ENCODE measurements at places on chromosomes 16 and 17.

- DNase-seq = no peak
These were observed 306.3 kb downstream of the CNTNAP4 start for GRCh38 chr16:76583466-76583865.

DNA sequence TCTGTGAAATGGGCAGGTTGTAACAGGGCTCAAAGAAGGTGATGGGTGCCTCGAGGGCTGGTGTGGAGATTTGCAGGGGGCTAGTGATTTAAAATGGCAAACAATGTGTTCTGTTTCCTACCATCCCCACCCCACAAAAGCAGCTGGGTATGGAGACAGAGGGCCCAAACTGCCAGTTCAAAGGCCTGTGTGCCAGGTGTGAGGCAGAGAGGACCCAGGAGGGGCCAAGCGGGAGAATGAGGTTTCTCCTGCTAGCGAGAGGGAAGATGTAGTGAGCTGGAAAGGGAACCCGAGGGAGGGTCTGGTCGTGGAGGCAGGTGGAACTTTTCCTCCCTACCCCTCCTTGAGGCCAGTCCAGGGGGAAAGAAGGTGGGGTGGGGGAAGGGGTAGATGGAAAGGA is 39.4 kb downstream of the LAT start:
- DNase-seq = no peak

- no peak for DNase-seq
These were observed 19.9 kb upstream of the PLLP start for GRCh38 chr16:57304169-57305061.

DNA sequence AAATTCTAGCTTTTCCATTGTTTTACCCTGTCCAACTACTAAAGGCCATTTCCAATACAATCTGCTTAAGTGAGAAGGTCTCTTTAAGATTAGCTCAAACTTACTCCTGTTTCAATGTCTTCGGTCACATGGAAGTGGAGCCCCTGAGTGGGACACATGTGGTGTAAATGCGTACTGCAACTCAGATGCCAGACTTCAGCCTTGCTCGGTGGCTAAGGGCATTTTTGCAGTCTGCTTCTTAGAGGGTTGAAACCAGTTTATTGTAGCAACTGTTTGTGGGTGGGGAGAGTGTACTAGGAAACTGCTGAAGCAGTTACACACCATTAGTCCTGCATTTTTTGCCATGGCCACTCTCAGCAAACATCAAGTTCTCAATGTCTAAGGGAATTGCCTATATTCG is 140.6 kb downstream of the PARN start:
- DNase-seq = no peak

GRCh38 chr17:80591788-80592187 is 47.1 kb downstream of the RPTOR start:
- DNase-seq = no peak

- DNase-seq = no peak
These were observed 218.6 kb downstream of the PRKCA start for GRCh38 chr17:66520999-66521398.

DNA sequence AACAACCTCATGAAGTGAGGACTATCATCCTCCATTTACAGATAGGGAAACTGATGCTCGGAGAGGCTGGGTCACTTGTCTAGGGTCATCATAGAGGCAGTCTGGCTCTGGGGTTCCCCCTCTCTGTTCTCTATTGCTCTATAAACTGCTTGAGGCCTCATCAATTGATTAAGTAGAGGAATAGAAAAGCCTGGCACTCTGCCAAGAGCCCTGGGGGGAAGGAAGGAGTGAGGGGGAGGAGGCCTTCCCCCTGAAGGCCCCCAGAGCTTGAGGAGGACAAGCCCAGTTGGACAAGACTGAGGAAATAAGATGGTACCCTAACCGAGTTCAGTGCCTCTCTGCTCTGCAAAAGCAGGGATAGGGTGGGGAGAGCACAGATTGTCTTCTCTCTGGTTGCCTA is 21.0 kb downstream of the SDK2 start:
- no peak for DNase-seq

GRCh38 chr17:41549596-41550039 is 21.5 kb upstream of the KRT19 start:
- DNase-seq = no peak

DNA sequence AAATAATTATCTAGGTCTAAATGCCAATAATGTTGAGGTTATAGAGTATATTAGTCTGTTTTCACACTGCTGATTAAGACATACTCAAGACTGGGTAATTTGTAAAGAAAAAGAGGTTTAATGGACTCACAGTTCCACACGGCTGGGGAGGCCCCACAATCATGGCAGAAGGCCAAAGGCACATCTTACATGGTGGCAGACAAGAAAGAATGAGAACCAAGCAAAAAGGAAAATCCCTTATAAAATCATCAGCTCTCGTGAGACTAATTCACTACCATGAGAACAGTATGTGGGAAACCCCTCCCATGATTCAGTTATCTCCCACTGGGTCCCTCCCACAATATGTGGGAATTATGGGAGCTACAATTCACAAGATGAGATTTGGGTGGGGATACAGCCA is 2.9 kb upstream of the KATNB1 start:
- no peak for DNase-seq

DNA sequence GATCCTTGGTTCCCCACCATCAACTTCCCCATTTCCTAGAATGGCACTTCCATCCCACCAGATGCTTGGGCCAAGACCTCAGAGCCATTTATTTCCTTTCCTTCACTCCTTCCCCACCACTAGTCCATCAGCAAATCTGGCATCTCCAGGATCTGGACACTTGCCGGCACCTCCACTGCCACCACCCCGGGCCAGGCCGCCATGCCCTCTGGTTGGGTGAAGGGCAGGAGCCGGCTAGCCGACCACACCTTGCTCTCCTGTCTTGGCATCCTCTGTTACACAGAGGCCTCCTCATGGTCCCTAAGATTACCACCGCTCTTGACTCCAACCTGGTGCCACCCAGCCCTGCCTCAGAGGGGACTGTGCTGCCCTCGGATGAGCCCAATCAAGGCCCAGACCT is 104.5 kb downstream of the RMI2 start:
- DNase-seq = no peak

GRCh38 chr16:88545781-88546180 is 24.4 kb upstream of the ZC3H18 start:
- DNase-seq = no peak

DNA sequence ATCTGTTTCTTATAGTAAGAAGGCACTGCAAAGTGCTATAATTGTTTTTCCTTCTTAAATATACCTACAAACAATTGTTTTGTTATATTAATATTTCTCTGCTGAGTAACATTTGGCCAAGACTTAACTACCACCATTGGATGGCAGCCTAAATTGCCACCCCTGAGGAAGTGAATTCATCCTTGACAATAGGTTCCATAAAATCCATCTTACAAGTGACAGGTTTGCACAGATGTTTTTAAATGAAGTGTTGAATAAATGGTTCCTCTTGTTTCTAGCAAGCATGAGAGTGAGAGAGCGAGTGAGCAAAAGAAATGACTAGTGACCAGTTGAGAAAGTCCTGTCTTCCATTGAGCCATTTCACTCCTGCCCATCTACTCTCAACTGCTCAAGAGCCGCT is 8.3 kb upstream of the MPHOSPH6 start:
- DNase-seq = no peak

- DNase-seq = no peak
These were observed 1343.6 kb downstream of the TP53TG3F start for GRCh38 chr16:34802848-34803599.

- no peak for DNase-seq
These were observed 64.5 kb upstream of the SEC14L1 start for GRCh38 chr17:77076124-77076830.

GRCh38 chr16:54630284-54630967 is 300.2 kb upstream of the IRX5 start:
- DNase-seq = no peak

GRCh38 chr17:50658616-50659015 is 23.9 kb downstream of the ABCC3 start:
- DNase-seq = no peak

GRCh38 chr17:20184181-20184580 is 175.0 kb downstream of the SPECC1 start:
- DNase-seq = no peak

DNA sequence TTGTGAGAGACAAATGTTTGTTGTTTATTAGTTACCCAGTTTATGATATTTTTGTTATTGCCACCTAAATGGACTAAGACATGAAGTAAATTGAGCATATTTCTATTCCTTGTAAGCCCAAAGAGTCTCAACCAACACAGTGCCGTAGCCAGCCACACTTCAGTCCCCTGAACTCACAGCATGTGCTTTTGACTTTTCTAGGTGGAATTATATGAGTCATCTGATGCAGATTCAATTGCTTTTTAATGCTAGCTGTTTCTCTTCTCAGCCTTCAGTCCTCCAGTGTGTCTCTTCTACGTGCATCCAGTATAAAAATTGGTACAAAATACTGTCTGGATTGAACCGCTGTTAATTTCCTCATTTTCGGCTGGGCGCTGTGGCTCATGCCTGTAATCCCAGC is 39.0 kb downstream of the IQCK start:
- no peak for DNase-seq

- no peak for DNase-seq
These were observed 72.7 kb downstream of the PRKCA start for GRCh38 chr17:66375121-66375520.

DNA sequence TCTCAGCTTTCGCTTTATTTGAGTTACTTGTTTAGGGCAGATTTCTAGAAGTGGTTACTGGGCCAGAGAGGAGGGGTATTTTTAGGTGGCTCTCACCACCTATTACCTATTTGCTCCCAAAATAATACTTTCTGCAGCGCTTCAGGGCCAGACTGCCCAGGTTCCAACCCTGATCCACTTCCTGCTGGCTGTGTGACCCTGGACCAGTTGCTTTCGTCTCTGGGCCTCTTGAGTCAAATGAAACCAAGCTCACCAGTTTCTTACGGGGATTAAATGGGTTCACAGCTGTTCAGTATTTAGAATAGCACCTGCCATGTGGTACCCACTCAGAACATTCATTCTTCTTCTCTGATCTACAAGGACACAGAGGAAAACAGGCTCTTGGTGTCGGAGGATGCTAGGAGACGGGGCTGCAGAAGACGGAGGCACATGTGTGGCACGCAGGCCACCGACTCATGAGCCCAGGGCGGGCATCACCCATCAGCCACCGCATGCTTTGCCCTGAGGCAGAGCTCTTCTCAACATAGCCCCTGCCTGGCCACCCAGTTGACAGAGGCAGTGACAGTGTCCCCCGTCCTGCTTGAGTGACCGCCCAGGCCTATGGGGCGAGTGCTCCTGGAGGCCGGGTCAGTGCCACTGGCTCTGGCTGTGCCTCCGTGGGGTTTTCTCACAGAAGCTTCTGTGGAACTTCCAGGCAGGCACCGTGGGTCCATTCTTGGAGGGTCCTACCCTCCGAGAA is 149.0 kb upstream of the PLCG2 start:
- no peak for DNase-seq

DNA sequence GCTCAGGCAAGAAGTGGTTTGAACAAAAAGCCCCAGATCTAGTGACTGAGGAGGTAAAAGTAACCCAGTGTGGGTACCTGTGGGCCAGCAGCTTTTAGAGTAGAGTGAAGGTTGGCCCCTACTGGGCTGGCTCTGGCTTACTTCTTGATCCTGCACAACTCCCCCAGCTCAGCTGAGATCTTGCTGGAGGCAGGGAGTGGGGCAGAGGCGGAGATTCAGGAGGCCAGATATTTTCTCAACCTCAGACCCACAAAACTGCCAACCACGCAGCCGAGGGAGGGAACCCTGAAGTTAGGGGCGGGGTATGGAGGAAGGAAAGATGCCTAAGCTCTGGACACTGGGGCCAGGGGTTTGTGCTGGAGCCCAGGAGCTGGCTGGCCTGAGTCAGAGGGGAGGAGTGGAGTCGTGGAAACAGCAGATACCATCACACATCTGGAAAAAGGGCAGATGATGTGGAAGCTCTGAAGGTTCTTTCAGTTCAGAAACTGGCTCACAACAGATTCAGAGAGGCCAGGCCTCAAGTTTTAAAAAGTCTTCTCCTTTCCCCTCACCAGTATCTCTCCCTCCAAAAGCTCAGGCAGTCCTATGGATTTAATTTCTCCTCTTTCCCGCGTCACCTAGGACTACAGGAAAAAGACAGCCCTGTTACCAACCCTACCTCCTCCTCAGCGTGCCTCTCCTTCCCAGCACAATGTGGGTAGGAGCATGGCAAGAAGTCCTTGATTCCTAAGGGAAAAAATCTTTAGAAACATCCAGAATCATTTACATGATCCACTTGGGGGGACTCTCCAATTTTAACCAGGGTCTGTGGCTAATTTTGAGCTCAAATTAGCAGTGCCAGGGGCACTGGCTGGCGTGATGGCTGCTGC is 48.1 kb downstream of the MYO18A start:
- no peak for DNase-seq

- DNase-seq = no peak
These were observed 143.2 kb upstream of the CDH5 start for GRCh38 chr16:66223176-66223780.

GRCh38 chr17:6470146-6470718 is 26.0 kb downstream of the PIMREG start:
- DNase-seq = no peak

- DNase-seq = peak; percentile 87
These were observed 119.2 kb downstream of the RPTOR start for GRCh38 chr17:80663781-80664206.

DNA sequence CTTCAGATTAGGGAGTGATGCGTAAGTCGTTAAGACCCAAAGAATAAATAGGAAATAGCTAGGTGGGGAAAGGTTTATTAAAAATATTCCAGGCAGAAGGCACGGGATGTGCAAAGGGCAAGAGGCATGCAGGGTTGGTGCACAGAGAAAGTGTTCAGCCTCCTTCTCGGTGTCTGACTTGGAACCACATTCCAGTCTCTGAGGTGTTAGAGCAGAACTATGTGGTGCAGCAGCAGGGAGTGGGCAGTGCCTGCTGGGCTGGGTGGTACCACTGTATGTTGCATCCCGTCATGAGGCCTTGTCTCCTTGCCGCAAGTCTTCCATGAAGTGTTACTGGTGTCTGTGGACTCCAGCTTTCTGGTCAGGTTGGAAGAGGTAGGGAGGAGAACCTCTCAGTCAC is 11.1 kb downstream of the NKD1 start:
- no peak for DNase-seq

DNA sequence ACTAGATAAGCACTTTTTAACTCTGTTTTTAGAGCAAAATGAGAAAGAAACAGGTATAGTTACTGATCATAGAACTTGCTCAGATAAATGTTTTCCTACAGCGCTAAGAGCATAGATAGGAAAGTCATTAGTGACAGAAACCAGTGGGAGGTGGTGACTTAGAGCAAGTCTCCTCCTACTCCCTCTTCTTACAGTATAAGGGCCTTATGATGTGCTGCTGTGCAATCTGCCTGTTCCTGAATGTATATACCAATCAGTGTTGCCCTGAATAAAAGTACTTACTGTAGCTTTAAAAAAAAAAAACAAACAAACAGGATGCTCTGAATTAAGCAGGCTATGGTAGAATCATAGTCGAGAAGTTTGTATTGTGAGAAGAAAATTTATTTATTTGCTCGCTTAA is 23.3 kb upstream of the RASL10B start:
- peak; percentile 41 for DNase-seq

GRCh38 chr17:41975099-41976083 is 8.8 kb downstream of the CNP start:
- DNase-seq = no peak

- DNase-seq = no peak
These were observed 4.5 kb upstream of the BRCA1 start for GRCh38 chr17:43129671-43130010.

Measured in T-helper 2 cell (primary cell).